NCI-H748 treated with DMSO at 0.1 percent for 48 hours (cell line): ENCODE measurements at places on chromosomes 5 and 9.

DNA sequence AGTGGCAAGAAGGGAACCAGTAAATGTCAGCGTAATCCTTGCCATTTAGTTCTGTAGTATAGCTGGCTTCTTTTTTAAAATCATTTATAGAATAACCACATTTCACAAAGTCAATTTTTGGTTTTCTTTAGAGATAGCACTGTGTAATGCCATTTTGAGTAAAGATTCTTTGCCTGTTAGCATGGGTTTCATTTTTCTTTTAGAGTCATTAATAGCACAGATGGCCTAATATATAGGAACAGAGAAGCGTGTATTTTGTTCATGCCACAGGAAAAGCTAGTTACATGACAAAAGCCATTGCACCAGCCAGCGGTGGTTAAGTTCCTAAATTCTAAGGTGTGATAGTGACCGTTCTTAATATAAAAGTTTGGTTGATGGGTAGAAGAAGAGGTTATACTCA, 1363.9 kb downstream of the MAT2B start:
- DNase-seq: no peak

DNA sequence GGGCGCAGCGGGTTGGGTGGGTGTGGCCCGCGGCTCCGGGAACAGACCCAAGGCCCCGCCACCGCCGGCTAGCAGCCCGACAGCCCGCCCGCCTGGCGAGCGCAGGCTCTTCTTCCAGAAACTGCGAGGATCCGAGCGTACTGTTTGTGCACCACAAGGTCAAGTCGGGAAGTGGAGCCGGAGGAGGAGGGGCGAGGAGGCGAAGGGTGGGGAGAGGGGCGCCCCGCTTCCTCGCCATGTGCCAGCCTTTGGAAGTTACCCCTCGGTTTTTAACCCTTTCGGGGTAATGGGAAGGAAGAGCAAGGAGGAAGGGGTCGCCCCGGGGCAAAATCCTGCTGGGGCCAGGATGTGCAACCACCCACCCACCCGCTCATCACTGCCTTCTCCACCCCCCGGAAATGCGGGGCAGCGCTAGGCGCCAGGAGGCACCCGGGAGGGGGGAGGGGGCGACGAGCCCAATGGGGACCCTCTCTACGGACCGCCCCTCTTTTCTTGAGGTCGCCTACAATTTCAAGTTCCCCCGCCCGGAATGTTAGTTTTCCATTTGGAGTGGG, 1.1 kb upstream of the JADE2 start:
- peak; percentile 24 for DNase-seq

DNA sequence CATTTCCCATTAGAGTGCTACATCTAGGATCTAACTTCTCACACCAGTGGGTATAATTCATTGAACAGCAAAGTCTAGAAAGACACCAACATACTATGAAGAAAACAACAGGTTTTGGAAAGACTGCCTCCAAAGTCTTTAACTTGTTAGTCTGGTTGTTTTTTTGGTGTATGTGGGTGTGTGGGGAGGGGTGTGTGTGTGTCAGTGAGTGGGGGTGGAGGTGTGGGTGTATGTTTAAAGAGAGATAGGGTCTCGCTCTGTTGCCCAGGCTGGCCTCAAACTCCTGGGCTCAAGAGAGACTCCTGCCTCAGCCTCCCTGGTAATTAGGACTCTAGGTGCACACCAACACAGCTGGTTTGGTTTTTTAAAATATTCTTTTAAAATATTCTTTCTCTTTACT, 59.7 kb downstream of the AP3B1 start:
- no peak for DNase-seq

DNA sequence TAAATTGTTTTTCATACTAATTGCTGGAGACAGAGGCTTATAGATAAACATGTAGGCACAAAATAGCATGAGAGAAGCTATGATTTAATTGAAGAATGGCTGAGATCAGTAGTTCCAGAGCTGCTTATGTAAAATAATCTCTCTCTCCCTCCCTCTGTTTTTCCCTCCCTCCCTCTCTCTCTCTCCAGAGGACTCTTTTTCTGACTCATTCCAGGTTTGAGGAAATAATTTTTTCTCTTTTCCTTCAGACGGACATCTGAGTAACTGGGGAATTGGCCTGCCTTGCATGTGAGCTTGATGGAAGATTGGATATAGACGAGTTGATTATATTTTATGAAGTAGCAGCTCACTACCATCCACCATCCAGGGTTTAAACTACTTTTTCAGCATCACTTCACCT, 35.5 kb downstream of the KCTD16 start:
- no peak for DNase-seq

DNA sequence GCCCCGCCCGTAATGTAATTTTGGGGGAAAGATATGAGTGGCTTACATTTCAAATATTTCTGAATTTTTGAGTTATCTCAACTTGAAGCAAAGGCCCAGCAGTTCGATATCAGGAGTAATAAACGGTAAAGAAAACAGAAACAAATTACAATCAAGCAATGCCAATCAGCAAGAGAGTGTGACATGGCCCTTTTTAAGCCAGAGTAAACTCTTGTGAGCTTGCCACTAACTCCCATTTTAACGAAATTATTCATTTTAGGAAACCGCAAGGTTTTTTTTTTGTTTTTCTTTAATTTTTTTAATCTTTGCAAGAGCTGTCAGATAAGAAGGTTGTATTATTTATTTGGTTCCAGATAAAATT, 17.6 kb upstream of the CDK7 start:
- no peak for DNase-seq

GRCh38 chr5:154977409-154977808, 36.1 kb upstream of the KIF4B start:
- no peak for DNase-seq

DNA sequence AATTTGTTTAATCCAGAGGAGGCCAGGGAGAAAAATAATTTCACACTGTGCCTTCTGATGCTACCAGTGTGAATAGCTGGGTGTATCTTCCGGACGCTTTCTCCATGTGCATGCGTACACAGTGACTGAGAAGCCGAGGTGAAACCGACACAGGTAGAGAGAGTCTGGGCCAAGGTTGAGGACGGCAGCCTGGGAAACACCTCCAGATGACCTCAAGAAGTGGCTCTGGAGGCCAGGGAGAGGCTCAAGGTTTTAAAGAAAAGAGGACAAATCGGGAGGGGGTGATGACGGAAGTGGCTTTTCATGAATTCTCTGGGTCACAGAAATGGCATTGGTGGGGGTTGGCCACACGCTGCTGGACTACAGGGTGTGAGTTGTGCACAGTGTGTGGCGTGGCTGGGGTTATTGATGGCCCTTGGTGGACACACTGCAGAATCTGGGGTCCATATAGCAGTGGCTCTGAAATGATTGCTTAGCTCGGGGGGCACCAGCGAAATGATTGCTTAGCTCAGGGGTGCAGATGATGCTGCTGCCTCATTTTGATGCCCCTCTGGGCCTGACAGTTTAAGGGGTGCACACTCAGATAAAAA, 34.1 kb upstream of the LRRC14B start:
- no peak for DNase-seq

- no peak for DNase-seq
Measured at GRCh38 chr5:107365320-107366109, 305.2 kb downstream of the EFNA5 start.

GRCh38 chr9:99253134-99253533, 31.1 kb downstream of the SEC61B start:
- DNase-seq: no peak

GRCh38 chr9:111961575-111961974, 65.0 kb downstream of the UGCG start:
- peak; percentile 94 for DNase-seq

DNA sequence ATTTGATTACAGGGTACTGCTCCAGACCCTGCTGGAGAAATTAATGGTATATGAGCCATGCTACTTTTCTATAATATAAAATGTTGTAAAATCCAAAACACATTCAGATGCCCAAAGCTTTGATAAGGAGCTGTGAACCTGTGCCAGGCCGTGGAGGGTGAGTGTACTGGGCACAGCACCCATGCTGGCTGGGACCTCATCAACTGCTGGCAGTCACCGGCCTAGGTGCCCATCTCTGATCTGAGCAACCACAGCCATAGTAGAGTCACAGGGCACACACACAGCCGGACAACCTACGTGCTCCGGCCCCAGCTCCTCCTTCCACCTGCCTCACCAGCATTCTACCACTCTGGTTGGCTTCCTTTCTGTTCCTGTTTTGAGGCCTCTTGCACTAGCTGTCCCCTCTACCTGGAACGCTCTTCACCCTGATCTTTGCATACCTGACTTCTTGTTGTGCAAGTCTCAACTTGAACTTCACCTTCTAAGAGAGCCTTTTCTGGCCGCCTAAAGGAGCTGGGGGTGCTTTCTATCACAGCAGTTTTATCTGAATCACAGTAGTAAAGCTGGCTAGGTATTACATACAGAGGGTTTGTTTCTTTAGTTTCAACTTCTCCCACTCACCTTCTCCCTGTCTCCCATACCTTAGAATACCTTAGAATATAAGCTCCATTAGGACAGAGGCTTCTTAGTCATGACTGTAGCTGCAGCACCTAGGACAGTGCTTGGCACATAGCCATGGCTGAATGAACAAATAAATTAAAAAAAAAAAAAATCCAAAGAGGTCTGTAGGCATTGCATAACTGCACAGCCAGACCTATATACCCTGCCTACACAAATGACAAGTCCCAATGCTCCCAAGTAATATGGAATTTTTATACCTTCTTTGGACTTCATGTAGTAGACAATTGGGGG, 51.7 kb downstream of the MED27 start:
- DNase-seq: no peak

- no peak for DNase-seq
Measured at GRCh38 chr5:159249158-159249557, 13.9 kb upstream of the UBLCP1 start.

- DNase-seq: no peak
Measured at GRCh38 chr5:143206196-143207053, 197.1 kb downstream of the NR3C1 start.

- DNase-seq: no peak
Measured at GRCh38 chr9:81108391-81108790, 581.0 kb downstream of the TLE1 start.

- DNase-seq: no peak
Measured at GRCh38 chr9:98342098-98342819, 86.8 kb upstream of the TBC1D2 start.

DNA sequence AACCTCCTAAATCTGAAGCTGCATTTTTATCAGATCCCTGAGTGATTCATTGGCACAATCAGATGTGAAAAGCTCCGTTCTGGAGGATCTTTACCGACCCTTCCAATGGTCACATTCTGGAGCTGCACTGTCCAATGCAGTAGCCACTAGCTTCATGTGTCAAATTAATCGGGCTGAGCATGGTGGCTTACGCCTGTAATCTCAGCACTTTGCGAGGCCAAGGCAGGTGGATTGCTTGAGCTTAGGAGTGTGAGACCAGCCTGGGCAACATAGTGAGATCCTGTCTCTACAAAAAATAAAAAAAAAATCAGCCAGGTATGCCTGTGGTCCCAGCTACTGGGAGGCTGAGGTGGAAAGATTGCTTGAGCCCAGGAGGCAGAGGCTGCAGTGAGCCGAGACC, 3.7 kb downstream of the IL17B start:
- no peak for DNase-seq

- DNase-seq: no peak
Measured at GRCh38 chr5:133120156-133120750, 68.4 kb downstream of the HSPA4 start.

GRCh38 chr5:135822286-135822685, 12.2 kb upstream of the SLC25A48 start:
- DNase-seq: no peak

GRCh38 chr5:17257705-17258273, 40.4 kb downstream of the BASP1 start:
- DNase-seq: no peak

DNA sequence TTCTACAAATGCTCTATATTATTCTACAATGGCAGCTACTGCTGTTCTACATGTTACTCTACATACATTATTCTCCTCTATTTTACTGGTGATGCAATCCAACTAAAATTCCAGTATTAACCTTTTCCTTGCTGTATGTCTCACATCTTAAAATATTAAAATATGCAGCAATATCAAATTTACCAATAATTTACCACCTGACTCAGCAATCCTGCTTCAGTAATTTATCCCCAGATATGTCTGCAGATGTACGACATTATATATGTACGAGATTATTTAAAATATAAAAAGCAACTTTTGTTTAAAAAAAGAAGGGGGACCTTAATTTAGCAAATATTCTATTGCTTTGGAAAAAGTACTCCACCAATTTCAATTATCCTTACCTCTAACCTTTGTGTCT, 11.6 kb downstream of the KIF3A start:
- no peak for DNase-seq

DNA sequence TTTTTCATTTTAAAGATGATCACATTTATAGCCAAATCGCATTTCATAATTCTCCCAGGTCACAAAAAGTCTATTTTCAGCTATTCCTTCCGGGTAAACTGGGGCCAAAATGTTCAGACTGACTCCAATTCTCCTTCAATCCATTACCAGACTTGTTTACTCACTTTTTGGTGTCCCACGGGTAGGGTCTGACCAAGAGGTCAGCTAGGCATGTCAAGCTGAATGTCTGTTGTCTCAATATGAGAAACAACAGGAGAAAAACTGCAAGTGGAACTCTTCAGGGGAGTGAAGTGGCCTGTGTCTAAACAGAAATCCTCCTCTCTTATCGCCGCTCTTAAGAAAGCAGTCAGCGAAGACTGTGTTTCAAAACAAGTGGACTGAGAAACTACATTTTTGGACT, 171.3 kb downstream of the APBA1 start:
- no peak for DNase-seq
